ENCODE measurements at places on chromosomes 12 and 14. TPM values are rescaled to one million over a fixed set of nuclear protein-coding genes. Genes with fewer than 3 reads are reported as not detected.

Gene CCDC177
- 2.4 TPM for total RNA-seq

Gene COX8C
- total RNA-seq: not detected

Gene LPAR5
- total RNA-seq: 3.5 TPM

Gene PAH
- total RNA-seq: 0.33 TPM

Gene C1QL4
- total RNA-seq: 3.8 TPM

Gene CLMN
- total RNA-seq: 8.3 TPM

Gene TUNAR
- total RNA-seq: 43.6 TPM

Gene GALNT6
- 1.2 TPM for total RNA-seq

Gene NAA25
- total RNA-seq: 40.5 TPM

Gene PSMA3
- total RNA-seq: 63.5 TPM

Gene RAB3IP
- total RNA-seq: 39.5 TPM

Gene SLC22A17
- 333 TPM for total RNA-seq

Gene CELA1
- total RNA-seq: not detected

Gene PHLDA1
- total RNA-seq: 27.0 TPM

Gene FOXA1
- total RNA-seq: 2.7 TPM

Gene SLC39A9
- total RNA-seq: 109 TPM

Gene GALNT16
- total RNA-seq: 20.4 TPM

Gene ESPL1
- total RNA-seq: 3.0 TPM

Gene ARG2
- 20.3 TPM for total RNA-seq

Gene FSCB
- total RNA-seq: 0.11 TPM

Gene PAPLN
- 18.3 TPM for total RNA-seq

Gene DTX1
- 23.3 TPM for total RNA-seq

Gene C1RL
- 22.6 TPM for total RNA-seq

Gene TAS2R42
- total RNA-seq: not detected

Gene NINJ2
- 6.0 TPM for total RNA-seq

Gene APOF
- not detected for total RNA-seq

Gene GPR137C
- total RNA-seq: 6.7 TPM

Gene SOAT2
- not detected for total RNA-seq

Gene LMNTD1
- 3.0 TPM for total RNA-seq

Gene FOXG1
- total RNA-seq: 1.5 TPM

Gene LYZ
- 9.1 TPM for total RNA-seq

Gene PTPRQ
- total RNA-seq: 1.7 TPM

Gene KLRK1
- total RNA-seq: 10.1 TPM

Gene ATF7IP
- 53.6 TPM for total RNA-seq

Gene LBHD2
- total RNA-seq: not detected

Gene CPNE6
- 55.7 TPM for total RNA-seq

Gene TMCC3
- total RNA-seq: 24.0 TPM

Gene SRRM4
- 6.6 TPM for total RNA-seq

Gene P2RX7
- 16.8 TPM for total RNA-seq

Gene HSPB8
- 27.3 TPM for total RNA-seq

Gene TRPV4
- 3.8 TPM for total RNA-seq

Gene RNF212B
- total RNA-seq: not detected

Gene EFS
- 11.1 TPM for total RNA-seq

Gene NUAK1
- 57.9 TPM for total RNA-seq

Gene PLCZ1
- 0.40 TPM for total RNA-seq

Gene SLC10A1
- not detected for total RNA-seq

Gene USP15
- total RNA-seq: 59.8 TPM
